ENCODE measurements at places on chromosomes 3 and 15. TPM values are rescaled to one million over a fixed set of nuclear protein-coding genes. Genes with fewer than 3 reads are reported as not detected.

The CLDN16 gene
- 0.09 TPM for total RNA-seq

The TMC3 gene
- not detected for total RNA-seq

The IL17RB gene
- not detected for total RNA-seq

The TRPM1 gene
- not detected for total RNA-seq

The CYP8B1 gene
- not detected for total RNA-seq

The ABI3BP gene
- total RNA-seq, result 4.3 TPM

- no peaks in the 10 kb centered on the region for H3K27me3 ChIP-seq
- H3K36me3 ChIP-seq, result no peaks in the 10 kb centered on the region
- H3K27ac ChIP-seq, result peak overlapping the region; percentile 53
- peaks cover 20% of the 10 kb centered on the region for H3K4me1 ChIP-seq
- no peak overlapping the region for H3K4me3 ChIP-seq
- no peak for DNase-seq
Measured at GRCh38 chr3:110528305-110529121, 543.1 kb upstream of the NECTIN3 start.

DNA sequence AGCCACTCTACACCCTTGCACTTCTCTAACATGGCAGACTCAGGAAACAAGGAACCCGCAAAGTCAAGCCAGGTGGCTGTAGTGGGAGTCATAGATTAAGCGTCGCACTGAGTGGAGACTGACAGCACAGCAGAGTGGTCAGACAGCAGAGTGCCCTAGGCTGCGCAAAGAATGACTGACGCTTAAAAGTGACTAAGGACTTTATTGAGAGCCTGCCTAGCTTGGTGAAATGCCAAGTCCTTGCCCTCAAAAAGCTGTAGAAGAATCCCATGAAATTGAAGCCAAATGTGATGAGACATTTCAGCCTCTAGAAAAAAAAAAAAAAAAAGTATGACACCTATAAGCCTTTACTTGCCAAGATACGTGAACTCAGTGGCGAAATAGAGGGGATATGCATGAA lies 30.2 kb downstream of the NCEH1 start:
- H3K27me3 ChIP-seq, result no peaks in the 10 kb centered on the region
- no peaks in the 10 kb centered on the region for H3K36me3 ChIP-seq
- no peak overlapping the region for H3K27ac ChIP-seq
- DNase-seq, result no peak

GRCh38 chr15:59244337-59244736 lies 37.7 kb downstream of the LDHAL6B start:
- H3K27ac ChIP-seq, result no peak overlapping the region
- no peak overlapping the region for H3K4me3 ChIP-seq
- no peaks in the 10 kb centered on the region for H3K27me3 ChIP-seq

DNA sequence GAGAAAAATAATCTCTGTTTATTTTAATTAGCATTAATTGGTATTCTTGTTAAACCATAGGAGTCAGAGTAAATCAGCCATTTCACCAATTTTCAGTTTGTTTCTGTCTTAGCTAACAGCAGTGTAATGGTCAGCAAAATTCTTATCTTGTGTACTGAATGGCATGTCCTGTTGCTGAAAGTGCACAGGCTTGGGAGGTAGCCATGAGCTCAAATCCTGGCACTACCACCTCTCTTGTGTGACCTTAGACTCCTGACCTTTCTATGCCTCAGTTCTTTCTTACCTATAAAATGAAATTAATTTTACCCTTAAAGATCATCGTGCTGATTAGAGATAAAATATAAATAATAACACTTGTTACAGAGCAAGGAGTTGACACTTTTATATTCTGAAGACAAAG lies 35.8 kb downstream of the MLH1 start:
- H3K4me3 ChIP-seq, result no peak overlapping the region
- DNase-seq, result no peak
- peaks cover 62% of the 10 kb centered on the region for H3K36me3 ChIP-seq
- H3K4me1 ChIP-seq, result no peaks in the 10 kb centered on the region

DNA sequence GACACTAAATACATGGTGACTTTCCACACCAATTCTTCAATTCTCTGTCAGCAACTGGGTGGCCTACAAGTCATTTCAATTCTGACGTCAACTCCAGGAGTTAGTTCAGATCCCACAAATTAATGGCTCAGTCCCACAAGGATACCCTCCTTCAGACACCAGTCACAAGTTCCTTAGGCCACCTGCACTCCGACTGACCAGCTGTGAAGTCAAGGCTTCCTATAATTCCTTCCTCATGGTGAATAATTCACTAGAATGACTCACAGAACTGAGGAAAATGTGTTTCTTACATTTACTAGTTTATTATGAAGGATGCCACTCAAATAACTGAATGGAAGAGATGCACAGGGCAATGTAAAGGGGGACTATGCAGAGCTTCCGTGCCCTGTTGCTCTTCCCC lies 6.3 kb upstream of the PIAS1 start:
- no peak overlapping the region for H3K27ac ChIP-seq
- no peak overlapping the region for H3K4me3 ChIP-seq
- no peaks in the 10 kb centered on the region for H3K4me1 ChIP-seq
- no peak for DNase-seq

DNA sequence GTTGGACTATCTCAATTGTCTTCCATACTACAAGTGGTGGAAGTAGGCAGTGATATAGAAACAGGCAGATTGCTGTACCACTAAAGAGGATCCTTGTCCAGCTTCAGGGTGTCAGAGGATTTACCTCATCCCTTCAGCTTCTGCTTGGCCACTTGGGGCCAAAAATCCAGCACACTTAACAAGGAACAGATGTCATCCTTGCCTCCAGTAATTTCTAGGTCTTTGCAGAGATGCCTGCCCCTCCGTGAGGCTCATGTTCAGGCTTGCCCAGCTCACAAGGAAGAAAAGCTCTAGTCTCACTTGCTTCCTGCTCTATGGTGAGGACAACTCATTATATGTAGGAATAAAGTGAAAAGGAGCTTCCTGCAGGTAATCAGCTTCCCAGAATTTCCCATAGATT lies 510.3 kb downstream of the EPHA3 start:
- H3K27ac ChIP-seq, result no peak overlapping the region
- H3K4me1 ChIP-seq, result peaks cover 7% of the 10 kb centered on the region
- H3K4me3 ChIP-seq, result no peak overlapping the region

DNA sequence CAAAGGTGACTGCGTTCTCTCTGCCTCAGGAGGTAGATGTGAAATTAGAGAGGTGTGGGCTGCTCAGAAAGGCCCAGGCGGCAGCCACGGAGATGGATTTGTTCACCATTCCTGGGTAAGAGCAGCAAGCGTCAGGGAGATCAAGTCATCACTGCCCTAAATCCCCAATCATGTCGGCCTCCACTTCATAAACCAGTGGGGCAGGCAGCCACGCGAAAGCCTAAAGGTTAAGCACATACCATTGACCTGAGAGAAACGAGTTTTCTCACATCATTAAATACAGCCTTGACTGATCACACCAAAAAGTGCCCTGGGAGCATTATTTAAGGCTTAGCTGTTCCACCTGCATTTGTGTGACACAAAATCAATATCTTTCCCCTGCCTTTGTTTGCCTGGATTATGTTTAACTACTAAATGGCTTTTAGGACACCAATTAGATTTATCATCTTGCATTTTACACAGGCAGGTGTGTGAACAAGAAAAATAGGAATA lies 50.7 kb upstream of the FOXB1 start:
- no peaks in the 10 kb centered on the region for H3K4me1 ChIP-seq
- H3K4me3 ChIP-seq, result no peak overlapping the region
- H3K36me3 ChIP-seq, result no peaks in the 10 kb centered on the region
- no peak overlapping the region for H3K27ac ChIP-seq

DNA sequence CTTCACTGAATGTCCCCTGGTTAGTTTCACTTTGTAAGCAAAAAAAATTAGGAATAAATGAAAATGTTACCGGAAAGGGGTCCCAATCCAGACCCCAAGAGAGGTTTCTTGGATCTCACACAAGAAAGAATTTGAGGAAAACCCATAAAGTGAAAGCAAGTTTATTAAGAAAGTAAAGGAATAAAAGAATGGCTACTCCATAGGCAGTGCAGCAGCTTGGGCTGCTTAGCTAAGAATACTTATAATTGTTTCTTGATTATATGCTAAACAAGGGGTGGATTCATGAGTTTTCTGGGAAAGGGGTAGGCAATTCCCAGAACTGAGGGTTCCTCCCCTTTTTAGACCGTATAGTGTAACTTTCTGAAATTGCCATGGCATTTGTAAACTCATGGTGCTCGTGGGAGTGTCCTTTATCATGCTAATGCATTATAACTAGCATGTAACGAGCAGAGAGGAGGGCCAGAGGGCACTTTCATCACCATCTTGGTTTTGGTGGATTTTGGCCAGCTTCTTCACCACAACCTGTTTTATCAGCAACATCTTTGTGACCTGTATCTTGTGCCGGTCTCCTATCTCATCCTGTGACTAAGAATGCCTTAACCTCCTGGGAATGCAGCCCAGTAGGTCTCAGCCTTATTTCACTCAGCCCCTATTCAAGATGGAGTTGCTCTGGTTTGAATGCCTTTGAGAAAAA lies 41.0 kb upstream of the CMSS1 start:
- peaks cover 19% of the 10 kb centered on the region for H3K4me1 ChIP-seq
- no peak overlapping the region for H3K4me3 ChIP-seq
- peak; percentile 46 for DNase-seq
- no peaks in the 10 kb centered on the region for H3K36me3 ChIP-seq
- no peak overlapping the region for H3K27ac ChIP-seq

DNA sequence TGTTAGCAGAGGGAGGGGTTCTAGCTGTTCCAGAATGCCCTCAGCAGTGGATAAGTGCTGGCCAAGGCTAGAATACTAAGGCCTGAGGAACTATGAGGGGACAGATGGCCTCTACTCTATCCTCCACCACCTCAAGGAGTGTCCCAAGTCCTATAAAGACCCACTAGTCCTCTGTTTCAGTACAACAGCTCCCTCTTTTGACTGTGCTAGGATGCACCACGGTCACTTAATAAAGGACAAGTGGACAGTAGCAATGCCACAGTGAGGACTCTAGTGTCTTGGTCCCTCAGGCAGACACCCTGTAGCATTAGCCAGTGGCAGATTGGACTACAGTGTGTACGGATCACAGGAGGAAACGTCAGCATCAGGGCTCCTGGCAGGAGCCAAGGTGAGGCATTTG lies 171.8 kb upstream of the PROK2 start:
- no peak overlapping the region for H3K4me3 ChIP-seq
- no peak for DNase-seq
- H3K36me3 ChIP-seq, result no peaks in the 10 kb centered on the region
- no peaks in the 10 kb centered on the region for H3K4me1 ChIP-seq

DNA sequence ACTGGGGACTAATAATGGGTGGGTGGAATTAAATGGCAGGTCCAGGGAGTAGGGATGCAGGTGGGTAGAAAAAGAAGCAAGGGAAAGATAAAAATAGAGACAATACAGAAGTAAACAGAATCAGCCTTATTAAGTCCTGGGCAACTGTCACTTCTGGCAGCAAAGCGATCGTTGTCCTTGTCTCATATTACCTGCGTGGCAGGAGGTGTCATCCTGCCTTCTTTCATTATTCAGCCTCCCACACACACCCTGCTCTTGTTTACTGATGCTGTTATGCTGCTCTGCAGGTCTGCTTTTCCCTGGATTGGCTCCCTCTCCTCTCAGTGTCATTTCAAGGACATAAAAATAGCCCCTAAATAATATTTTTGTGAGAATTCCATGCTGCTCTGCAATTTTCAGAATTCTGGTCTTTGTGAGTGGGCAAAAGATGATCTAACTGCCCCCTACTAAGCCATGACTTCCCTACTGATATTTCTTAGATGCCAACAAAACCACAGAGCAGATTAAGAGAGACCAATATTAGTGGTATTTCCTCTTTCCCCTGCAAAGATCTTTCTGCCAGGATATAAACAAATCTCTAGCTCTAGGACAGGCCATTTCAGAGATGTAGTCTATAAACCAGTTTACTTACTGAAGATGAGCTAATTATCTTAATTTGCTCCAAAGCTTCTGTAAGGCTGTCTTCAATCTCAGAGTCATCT lies 8.5 kb downstream of the VEPH1 start:
- DNase-seq, result no peak
- H3K27ac ChIP-seq, result no peak overlapping the region
- H3K4me3 ChIP-seq, result no peak overlapping the region
- no peaks in the 10 kb centered on the region for H3K36me3 ChIP-seq

DNA sequence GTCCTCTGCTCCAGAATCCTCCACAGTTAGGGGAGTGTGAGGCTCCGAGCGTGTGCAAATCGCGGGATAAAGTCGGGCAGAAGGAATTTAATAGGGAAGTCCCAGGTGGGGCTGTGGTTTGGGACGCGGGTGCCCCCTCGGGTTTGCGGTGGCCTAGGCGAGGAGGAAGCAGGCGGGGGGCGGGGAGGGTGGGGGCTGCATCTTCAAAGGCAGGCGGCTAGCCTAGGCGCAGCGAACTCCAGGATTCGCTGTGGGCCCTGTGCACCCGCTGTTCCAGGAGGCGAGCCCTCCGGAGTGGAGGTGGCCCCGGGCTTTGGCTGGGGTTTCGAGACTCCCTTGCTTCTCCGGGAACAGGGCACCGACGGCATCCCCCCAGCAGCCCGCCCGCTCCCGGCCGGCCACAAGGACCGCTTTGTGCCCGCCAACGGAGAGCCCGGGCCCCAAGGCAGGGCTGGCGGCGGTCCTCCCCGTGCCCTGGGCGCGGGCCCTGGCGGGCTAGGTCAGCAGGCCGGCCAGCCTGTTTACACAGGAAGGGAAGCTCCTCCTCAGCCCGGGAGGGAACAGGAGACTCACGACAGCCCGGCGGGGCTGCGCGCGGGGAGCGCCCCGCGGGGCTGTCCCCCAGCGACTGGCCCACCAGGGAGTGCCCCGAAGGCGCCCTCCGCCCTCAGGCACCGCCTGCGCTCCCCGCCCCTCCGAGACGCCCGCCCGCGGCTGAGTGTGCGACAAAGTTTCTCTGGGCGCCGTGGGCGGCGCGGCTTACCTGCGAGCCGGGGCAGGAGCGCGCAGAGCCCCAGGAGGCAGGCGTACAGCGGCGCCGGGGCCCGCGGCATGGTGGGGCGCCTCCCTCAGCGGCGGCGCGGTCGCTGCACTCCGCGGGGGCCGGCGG lies 753 bp downstream of the ITGB5 start:
- H3K27ac ChIP-seq, result peak overlapping the region; percentile 88
- H3K36me3 ChIP-seq, result no peaks in the 10 kb centered on the region
- H3K4me3 ChIP-seq, result peak overlapping the region; percentile 85

GRCh38 chr3:40518848-40519247 lies 5.9 kb upstream of the ZNF621 start:
- no peak overlapping the region for H3K27ac ChIP-seq
- no peaks in the 10 kb centered on the region for H3K36me3 ChIP-seq
- H3K4me1 ChIP-seq, result no peaks in the 10 kb centered on the region
- DNase-seq, result no peak

DNA sequence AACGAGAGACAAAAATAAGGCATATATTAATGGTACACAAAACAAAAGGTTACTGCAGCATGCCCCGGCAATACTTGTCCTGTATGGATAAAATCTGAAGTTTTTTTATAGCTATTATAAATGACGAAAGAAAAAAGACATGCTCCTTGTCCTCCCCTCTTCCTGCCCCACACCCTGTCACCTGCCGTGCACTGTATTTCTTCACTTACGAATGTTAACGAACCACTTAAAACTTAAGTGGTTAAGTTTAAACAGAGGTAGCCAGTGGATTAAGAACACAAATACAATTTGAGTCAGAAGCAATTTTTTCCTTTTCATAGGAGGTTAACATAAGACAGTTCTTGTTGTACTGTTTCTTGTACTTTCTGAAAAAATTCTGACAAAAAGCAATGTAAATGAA lies 799.1 kb upstream of the NECTIN3 start:
- no peak overlapping the region for H3K27ac ChIP-seq
- no peaks in the 10 kb centered on the region for H3K27me3 ChIP-seq
- no peaks in the 10 kb centered on the region for H3K4me1 ChIP-seq
- no peak for DNase-seq
- no peaks in the 10 kb centered on the region for H3K36me3 ChIP-seq

- DNase-seq, result no peak
- no peak overlapping the region for H3K27ac ChIP-seq
- no peaks in the 10 kb centered on the region for H3K27me3 ChIP-seq
- H3K4me1 ChIP-seq, result no peaks in the 10 kb centered on the region
- no peaks in the 10 kb centered on the region for H3K36me3 ChIP-seq
Measured at GRCh38 chr3:28088811-28089526, 152.4 kb upstream of the CMC1 start.

Measured in A673 (cell line).